Brain microvascular endothelial cell (primary cell): ENCODE measurements at places on chromosomes 4 and X.

DNA sequence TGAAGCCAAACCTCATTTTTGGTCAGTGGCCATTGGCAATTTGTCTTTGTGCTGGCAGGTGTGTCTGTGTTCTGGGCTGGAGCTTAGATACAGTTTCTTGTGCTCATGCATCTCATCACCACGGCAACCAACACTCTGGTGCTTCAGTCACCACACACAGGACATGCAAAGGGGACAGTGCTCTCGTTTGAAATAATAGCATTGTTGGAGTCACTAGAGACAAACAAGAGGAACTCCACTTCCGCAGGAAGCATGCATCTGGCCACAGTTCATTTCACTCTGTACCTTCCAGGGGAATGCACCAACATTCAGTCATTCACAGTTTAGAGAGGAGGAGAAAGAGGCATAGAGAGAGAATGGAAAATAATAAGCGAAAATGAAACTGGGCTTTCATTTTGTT lies 267.4 kb downstream of the ANK2 start:
- DNase-seq = no peak

DNA sequence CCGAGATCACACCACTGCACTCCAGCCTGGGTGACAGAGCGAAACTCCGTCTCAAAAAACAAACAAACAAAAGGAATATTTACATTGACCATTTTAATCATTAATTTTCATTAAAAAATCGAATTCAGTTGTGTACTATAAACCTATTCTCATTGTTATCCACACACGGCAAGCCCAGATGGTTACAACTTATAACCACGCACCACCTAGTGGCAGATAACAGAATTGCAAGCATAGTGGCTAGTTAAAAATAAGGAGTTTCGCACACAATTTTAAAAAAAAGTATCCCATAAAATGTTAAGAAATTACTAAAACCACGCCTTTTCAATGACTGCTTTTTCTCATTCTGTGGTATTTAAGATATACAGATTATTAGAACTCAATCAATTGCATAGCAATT lies 25.4 kb downstream of the MBNL3 start:
- DNase-seq = peak; percentile 27

DNA sequence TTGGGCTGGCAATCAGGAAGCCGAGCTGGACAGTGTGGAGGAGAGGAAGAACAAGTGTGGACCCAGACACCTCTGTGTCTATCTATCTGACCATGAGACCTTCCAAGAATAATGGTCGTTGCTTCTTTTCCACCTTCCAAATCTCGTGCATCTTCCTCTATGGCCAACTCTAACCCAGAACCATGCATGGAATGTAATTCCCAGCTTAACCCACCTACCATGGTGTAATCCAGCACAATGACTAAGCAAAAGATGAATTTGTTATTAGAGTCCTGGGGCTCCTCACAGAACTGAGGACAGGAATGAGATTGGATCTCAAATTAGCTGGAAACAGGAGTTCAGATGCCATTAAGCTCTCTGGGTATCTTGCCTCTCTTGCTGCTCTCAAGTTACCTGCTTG lies 17.4 kb upstream of the TMEM184C start:
- no peak for DNase-seq

- no peak for DNase-seq
Measured at GRCh38 chr4:148434075-148434773, 8.0 kb downstream of the NR3C2 start.

GRCh38 chr4:10006231-10006600 lies 15.1 kb downstream of the SLC2A9 start:
- DNase-seq = no peak

DNA sequence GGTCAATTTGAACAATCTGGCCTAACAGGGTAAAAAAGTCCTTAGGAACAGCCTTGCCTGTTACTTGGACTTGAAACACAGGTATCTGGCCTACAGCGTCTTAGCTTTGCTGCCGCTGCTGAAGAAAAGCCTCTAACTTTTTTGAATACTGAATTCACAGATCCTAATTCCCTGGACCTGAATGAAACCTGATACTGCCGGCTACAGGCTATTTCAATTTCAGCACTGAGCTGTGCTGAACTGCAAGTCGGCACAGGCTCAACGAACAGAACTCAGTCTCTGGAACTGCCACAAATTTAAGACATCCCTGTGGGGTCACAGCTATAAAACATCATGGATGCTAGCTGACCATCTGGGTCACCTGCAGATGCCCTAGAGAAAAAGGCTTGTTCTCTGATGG lies 7.2 kb downstream of the NR0B1 start:
- DNase-seq = peak; percentile 33

GRCh38 chr4:29581457-29581856 lies 1138.7 kb upstream of the PCDH7 start:
- no peak for DNase-seq

DNA sequence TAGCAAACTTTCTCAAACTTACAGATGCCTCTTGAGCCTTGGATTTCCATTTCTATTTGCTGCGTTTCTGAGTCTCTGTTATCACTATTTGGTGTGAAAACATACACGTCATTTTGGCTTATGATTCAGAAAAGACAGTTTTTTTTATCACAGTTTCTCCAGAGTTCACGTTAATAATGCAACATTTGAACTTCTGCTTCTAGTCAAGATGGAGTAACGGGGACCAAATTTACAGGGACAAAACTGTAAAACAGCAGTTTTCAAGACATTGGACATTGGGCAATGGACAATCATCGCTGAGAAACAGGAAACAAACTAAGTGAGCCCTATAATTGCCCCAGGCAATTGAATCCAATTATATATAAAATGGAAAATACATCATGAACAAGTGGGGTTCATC lies 36.2 kb upstream of the TASL start:
- DNase-seq = no peak

GRCh38 chr4:2823671-2824328 lies 19.8 kb upstream of the ADD1 start:
- DNase-seq = no peak

DNA sequence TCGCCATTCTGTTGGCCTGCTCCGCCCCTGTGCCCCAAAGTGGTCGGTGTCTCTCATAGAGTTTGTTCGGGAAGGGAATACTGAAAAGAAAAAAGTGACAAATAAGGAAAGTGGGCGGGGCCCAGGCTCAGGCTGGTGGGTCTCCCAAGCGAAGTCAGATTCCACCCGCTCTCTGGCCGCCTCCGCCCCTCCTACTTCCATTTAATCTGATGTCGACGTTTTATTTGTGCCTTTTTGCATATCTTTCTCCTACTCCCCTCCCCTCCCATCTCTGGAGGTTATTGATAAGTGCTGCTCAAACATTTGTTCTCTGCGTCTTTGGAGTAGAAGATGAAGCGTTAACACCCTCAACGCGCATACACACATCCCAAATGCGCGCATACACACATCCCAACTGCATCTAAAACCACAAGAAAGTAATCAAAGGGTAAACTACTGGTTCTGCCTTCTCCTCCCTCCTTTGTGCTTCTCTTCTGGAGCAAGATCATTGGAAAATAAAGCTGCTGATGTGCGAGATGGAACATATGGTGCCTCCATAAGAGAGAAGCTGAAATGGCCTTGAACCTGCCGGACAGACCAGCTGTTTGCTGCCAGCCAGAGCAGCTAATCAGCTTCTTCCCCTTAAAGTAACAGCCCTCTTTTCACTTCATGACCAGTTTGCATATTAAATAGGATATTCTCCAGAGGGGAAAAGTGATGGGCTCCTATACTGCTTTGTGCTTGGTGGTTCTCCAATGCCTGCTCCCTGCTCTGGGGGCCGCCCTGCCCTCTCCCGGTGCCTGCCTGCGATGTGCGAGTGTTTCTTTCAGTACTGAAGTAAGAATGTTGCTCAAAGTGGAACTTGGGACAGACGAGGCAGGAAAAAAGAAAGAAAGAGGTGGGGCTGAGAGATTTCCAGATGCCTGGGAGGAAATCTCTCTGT lies 3.1 kb downstream of the MAMLD1 start:
- DNase-seq = peak; percentile 56

DNA sequence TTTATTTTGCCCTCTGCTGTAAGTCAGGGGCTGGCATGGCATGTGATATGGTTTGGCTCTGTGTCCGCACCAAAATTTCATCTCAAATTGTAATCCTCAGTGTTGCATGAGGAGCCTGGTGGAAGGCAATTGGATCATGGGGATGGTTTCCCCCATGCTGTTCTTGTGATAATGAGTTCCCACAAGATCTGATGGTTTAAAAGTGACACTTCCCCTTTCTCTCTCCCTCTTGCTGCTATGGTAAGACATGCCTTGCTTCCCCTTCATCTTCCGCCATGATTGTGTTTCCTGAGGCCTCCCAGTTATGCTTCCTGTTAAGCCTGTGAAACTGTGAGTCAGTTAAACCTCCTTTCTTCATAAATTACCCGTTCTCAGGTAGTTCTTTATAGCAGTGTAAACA lies 72.0 kb upstream of the MSX1 start:
- no peak for DNase-seq

GRCh38 chr4:80336582-80336981 lies 1.1 kb downstream of the CFAP299 start:
- peak; percentile 19 for DNase-seq

GRCh38 chr4:110071466-110071865 lies 126.9 kb downstream of the ELOVL6 start:
- DNase-seq = no peak

DNA sequence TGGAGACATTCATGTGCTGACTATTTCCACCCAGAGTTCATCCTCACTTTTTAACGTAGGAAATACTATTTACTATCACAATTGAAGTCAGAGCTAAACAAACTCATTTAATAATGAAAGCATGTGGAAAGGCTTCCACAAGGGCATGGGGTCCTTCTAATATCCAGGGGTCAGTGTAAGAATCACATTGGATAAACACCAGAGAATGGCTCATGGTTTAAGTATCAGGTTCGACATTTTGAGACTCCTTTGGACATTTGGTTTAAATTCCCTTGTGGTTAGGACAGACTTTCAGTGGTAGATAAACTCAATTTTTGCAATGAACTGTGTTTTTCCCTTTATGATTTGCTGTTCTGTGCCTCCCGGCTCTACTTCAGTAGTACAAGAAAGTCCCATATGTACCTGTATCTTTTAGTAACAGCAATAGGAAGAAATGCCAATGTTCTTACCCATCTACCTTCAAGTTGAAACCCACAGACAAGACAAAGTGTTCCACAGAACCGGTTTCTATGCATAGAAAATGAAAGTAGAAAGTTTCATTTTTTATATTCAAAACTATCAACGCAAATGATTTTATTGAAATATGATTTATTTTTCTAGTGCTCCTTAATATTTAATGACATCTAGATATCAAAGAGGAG lies 589.0 kb upstream of the FAM241A start:
- DNase-seq = no peak

DNA sequence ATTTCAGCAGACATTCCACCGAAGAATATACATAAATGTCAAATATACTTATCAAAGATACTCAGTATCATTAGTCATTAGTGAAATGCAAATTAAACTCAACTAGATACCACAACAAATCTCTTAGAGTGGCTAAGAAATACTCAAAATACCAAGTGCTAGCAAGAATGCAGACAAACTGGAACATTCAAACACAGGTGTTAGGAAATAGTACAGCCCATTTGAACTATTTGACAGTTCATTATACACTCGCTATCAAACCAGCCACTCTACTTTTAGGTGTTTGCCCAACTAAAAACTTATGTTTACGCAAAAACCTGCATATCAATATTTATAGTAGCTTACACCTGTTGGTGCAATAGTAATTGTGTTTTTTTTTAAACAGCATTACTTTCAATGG lies 8.8 kb downstream of the ADAM29 start:
- DNase-seq = no peak

- DNase-seq = no peak
Measured at GRCh38 chr4:1462768-1463075, 56.5 kb upstream of the NKX1-1 start.

GRCh38 chrX:118528071-118528737 lies 32.6 kb downstream of the DOCK11 start:
- DNase-seq = no peak

DNA sequence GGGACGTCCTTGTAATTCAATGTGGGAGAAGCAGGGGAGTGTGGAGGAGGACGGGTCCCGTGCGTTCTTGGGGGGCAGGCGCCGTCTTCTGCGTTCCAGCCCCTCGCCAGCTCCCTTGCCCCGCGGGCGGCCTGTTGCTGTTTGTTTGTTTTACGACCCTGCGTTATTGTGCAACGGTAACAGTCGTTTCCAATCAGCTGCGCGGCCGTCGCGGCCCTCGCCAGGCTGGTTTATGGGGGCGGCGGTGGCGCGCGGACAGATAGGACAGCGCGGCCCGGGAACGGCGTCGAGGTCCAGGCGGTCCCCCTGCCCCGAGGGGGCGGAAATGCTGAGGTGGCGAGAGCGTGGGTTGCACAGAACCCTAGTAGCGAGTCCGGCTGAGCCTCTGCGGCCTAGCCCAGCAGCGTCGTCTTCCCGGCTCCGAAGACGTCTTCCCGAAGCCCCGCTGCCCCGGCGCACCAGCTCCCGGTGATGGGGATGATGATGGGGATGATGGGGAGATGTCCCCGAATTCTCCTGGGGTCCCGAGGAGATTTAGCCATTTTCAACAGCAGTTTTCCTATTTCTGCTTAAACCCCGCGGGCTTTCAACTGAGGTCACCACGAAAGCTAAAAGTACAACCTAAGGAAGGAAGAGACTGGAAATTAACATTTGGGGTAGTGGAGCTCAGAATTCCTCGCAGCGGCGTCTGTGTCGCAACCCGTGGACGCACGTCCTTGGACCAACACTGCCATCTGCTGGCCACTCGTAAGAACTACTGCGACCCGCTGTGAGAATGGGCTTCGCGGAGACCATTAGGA lies 4.8 kb downstream of the PDGFRA start:
- peak; percentile 64 for DNase-seq

GRCh38 chrX:11566173-11566572 lies 99.5 kb downstream of the ARHGAP6 start:
- DNase-seq = no peak

- DNase-seq = no peak
Measured at GRCh38 chrX:85244450-85245211, 840 bp downstream of the ZNF711 start.

DNA sequence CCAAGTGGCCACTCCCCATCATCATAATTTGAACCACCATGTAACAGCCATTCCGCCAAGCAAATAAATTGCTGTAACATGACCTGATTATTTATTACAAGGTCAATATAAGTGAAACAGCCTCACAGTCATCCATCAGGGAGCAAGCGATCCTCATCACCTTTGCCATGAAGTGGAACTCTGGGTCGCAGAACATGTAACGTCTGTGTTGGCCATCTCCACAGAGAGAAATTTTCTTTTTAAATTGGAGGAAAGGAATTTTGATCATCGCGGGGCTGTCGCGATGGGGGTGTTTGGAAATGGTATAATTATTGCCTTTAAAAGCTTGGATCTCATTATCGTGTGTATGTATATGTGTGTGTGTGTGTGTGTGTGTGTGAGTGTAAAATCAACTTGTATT lies 90.2 kb downstream of the SHOX start:
- no peak for DNase-seq

- no peak for DNase-seq
Measured at GRCh38 chrX:137171626-137172025, 137.8 kb upstream of the GPR101 start.

GRCh38 chr4:24680746-24681448 lies 96.5 kb upstream of the DHX15 start:
- no peak for DNase-seq

GRCh38 chrX:34426334-34426733 lies 230.8 kb downstream of the TMEM47 start:
- DNase-seq = peak; percentile 9

GRCh38 chrX:9048801-9049200 lies 14.9 kb upstream of the FAM9B start:
- DNase-seq = no peak

GRCh38 chrX:68332201-68332731 lies 101.0 kb downstream of the OPHN1 start:
- no peak for DNase-seq

GRCh38 chr4:183314336-183314735 lies 5.7 kb downstream of the CLDN22 start:
- no peak for DNase-seq

GRCh38 chr4:5772528-5773270 lies 61.7 kb downstream of the EVC start:
- no peak for DNase-seq
